Bronchial epithelial cell (primary cell): ENCODE measurements at places on chromosomes 12 and 14.
A peak's percentile ranks its signal among the peaks of the same experiment; 100 is the strongest.

DNA sequence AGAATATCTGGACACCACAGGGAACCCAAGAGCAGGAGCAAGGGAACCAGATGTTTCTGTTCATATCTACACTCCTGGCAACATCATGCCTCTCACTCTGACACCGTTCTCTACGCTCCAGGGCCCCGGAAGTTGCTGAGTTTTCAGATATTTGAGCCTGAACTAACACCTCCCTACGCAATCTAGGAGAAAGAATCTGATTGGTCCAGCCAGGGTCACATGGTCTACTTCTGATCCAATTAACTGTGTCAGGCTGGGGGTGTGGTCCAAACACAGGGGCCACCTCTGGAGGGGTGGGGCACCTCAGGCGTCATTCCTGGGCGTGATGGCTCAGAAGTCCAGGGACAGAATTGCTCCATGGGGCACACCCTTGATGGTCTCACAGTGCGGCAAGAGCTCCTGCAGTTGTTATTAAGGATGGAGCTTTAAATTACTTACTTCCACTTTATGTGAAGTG is 165.5 kb downstream of the PTPN11 start:
- DNase-seq = no peak

- DNase-seq = no peak
Measured at GRCh38 chr12:6311822-6312528, 1.5 kb downstream of the PLEKHG6 start.

- peak; percentile 1 for DNase-seq
Measured at GRCh38 chr12:86376052-86376451, 119.9 kb upstream of the MGAT4C start.

- DNase-seq = no peak
Measured at GRCh38 chr14:53880761-53881160, 75.9 kb downstream of the BMP4 start.

DNA sequence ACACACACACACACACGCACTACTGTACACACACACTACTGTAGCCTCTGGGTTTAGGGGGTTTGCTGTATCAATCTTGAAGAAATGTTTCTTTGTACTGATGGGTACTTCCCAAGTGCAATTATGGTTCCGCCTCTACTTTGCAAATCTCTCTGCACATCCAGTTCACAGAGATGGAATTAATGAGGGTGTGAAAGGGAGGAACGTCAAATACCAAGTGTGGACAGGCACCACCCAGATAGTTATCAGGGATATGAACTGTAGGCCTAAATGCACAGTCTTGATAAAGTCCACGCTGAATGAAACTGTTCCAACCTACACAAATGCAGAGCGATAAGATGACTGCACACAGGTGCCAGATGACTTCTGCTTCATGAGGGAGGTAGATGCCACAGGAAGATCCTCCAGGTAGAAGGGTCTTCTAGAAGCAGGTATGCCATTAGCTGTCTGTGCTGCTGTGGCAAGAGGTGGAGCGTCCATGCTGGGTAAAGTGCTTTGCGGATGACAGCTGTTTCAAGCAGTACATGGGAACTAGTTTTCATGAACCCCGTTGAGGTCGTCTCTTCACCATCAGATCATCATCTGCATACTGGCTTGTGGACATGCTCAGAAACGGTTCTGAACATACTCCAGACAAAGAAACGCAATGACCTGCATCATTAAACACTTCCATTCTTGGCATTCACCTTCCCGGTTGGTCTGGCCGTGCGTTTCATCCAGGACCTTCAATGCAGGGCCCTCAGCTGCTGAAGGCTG is 314.3 kb upstream of the RTL1 start:
- DNase-seq = no peak

GRCh38 chr14:70791971-70792370 is 17.3 kb downstream of the MAP3K9 start:
- DNase-seq = no peak

GRCh38 chr12:80701388-80701787 is 6.0 kb upstream of the MYF6 start:
- DNase-seq = no peak
